ENCODE measurements at places on chromosomes 7 and 10.

GRCh38 chr7:140025814-140026433 lies 36.8 kb downstream of the PARP12 start:
- DNase-seq: no peak

GRCh38 chr10:93333278-93333978 lies 148.7 kb downstream of the MYOF start:
- DNase-seq: no peak

DNA sequence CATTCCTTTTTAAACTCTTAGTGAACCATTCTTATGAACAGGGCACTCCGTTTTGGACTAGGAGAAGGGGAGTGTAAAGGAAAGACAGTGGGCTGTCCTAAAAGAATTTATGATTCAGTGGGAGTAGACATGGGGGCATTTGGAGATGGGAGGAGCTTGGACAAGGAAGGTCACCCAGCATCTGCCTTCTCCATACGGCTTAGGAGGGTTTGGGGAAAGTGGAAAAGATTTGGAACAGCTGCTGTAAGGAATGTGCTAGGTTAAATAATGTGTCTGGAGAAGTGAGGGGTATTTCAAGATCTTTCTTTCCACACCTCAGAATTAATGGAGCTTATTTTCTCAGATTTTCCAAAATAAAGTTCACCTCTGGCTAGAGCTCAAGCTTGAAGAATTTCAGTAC lies 24.0 kb downstream of the SLC35G1 start:
- DNase-seq: no peak

DNA sequence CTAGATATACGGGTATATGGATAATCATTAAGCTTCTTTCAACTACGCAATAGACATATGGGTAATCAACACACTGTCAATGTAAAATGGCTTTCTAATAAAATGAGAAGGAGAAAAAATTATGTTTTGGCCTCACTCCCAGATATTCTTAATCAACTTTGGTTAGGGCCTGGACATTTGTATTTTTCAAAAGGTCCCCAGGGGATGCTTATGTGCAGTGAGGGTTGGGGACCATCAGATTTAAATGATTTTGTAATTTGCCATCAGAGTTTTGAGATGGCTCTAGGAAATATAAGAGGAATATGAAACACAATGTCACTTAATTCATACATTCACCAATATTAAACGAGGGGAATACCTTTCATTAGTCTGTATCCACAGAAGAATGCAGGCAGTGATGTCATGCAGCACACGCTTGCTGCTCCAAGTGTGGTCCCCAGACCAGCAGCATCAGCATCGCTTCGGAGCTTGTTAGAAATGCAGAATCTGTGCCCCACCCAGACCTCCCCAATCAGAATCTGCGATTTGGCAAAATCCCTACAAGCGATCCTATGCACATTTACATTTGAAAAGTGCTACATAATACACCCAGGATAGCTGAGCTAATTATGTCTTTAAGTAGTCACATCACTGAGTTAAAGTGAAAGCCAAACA lies 75.1 kb downstream of the INHBA start:
- no peak for DNase-seq

GRCh38 chr7:136947347-136947746 lies 78.9 kb downstream of the CHRM2 start:
- DNase-seq: no peak

DNA sequence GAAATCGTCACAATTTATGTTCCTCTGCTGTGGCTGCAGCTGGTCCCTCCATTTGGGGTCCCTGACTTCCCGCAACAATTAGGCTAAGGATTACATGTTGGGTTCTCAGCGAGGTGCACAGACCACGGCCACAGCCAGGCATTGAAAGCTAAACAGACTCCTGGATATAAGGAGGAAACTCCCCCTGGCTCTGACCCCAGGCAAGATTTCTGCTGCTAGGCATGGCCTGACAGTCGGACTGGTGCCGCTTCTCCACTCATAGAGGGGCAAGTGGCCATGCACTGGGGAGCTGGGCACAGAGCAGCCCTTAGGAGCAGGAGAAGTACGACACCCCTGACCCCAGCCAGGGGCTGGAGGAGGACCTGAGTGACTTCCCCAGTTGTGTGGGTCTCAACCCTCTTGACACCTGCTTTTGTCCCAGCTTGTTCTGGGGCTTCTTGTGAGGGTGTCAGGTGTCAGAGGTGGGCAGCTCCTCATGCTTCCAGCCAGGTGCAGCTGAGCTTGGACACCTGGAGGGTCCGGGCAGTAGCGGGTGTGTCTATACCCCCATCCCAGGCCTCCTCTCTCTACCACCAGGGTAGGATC lies 38.3 kb downstream of the TSPAN15 start:
- DNase-seq: no peak

- no peak for DNase-seq
These were observed 820.6 kb downstream of the LRMDA start for GRCh38 chr10:76251841-76252671.

- DNase-seq: no peak
These were observed 106.8 kb downstream of the CYP26A1 start for GRCh38 chr10:93180482-93180931.

GRCh38 chr7:70384024-70384423 lies 747.9 kb upstream of the GALNT17 start:
- DNase-seq: no peak

GRCh38 chr10:132990684-132991545 lies 48.5 kb upstream of the CFAP46 start:
- no peak for DNase-seq

DNA sequence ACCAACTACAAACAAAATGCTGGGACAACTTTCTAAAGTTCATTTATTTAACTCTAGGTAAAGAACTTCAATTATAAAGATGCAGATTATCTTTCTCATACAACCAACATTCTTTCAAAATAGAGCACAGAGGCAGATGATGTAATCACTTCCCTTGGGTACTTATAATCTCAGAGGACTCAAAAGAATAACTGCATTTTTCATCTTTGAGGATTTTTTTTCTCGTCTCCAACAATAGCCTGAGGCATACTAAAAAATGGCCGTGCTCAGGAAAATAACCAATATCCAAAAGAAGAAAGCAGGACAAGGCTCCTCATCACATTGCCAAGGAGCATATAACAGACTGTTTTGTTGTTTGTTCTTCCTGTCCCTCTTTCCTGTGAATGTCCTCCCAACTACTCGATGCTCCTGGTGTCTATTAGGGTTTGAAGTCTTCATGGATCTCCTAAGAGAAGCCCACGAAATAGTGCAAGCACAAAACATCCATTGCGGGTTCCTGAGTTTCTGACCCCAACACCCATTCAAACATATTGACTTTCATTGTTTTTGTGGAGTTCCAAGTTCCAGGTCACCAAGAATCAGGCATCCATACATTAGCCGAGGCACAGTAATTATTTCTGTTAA lies 182.9 kb downstream of the SORCS1 start:
- no peak for DNase-seq

DNA sequence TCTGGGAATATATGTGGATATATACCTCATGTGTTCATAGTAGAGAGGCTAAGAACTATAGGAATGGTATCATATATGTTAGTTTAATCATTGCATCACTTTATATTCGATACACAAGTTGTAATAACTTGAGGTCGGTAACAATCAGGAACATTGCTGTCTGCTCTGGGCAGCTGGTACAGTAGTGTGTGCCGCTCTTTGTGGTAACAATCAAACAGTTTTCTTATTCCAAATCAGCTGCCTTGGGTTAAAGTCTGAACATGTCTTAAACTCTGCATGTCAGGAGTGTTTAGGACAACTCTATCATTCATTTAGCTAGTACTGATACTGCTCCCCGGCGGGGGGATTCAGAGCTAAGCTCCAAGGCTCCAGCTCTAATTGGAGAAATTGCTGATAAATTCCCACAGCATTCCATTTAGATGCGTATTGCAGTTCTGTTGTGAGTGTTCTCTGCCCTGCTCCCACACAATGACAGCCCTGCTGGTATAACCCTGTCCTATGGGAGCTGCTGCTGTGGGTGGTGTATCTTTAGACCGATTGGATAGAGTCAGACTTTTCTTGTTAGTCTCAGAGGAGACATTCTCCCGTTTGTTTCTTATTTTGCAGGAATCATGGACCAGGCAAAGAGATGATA lies 707.5 kb upstream of the FZD8 start:
- DNase-seq: no peak

DNA sequence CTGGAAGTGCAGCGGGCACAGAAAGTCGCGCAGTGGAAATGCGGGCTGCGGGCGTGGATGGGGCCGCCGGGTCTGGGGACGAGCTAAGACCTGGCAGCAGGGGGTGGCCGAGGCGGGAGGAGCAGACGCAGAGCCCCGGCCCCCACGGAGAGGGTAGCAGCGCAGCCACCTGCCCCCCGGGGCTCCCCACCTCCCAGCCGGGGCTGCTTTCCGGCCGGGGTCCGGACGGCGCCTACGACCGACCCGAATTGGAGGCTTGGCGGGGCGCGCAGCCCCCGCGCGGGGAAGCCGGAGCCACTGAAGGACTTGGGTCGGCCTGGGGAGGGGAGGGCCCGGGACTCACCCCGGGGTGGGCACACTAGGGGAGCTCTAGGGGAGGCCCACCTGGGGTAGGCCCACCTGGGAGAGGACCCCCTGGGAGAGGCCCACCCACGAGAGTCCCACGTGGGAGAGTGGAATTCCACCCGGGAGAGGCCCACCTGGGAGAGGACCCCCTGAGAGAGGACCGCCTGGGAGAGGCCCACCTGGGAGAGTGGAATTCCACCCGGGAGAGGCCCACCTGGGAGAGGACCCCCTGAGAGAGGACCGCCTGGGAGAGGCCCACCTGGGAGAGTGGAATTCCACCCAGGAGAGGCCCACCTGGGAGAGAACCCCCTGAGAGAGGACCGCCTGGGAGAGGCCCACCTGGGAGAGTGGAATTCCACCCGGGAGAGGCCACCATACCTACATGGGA lies 854 bp upstream of the CFAP46 start:
- DNase-seq: no peak

DNA sequence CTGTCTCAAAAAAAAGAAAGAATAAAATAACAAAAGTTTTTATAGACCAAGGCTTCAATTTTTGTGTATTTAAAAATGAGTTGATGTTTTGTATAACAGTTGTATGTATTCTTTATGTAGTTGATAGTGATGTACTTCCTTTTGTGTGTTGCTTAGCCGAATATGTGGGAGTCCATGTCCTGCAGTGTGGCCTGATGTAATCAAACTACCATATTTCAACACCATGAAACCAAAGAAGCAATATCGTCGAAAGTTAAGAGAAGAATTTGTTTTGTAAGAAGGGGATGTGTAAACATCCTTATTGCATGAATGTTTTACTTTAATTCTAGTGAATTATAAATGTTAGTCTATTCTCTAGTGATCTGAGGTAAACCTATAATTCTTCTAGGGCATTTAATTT lies 56.6 kb downstream of the MPLKIP start:
- DNase-seq: no peak

GRCh38 chr7:95927756-95928155 lies 155.4 kb downstream of the DYNC1I1 start:
- DNase-seq: no peak

- DNase-seq: no peak
These were observed 606.3 kb upstream of the C7orf33 start for GRCh38 chr7:147984265-147984664.

DNA sequence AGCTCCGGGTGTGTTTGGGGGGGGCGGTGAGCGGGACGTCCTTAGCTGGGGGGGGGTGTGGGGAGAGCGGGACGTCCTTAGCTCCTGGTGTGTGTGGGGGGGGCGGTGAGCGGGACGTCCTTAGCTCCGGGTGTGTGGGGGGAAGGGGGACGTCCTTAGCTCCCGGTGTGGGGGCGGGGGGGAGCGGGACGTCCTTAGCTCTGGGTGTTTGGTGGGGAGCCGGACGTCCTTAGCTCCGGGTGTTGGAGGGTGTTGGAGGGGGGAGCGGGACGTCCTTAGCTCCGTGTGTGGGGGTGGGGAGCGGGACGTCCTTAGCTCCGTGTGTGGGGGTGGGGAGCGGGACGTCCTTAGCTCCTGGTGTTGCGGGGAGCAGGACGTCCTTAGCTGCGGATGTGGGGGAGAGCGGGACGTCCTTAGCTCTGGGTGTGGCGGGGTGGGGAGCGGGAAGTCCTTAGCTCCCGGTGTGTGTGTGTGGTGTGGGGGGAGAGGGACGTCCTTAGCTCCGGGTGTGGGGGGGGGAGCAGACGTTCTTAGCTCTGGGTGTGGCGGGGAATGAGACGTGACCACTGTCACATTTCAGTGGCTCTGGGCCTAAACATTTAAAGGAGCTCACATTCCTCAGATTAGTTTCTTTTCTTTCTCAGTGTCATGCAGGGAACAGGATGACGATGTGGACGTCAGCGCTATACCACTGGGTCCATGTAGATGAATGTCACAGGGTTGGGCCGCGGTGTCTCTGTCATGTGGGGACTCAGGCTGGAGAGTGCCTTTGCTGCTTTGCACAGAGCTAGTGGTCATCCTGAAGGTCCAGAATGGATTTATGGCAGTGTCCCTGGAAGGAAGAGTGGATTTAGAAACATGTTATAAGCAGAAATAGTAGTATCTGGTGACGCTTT lies 7.5 kb downstream of the DYNC2I1 start:
- DNase-seq: peak; percentile 66

DNA sequence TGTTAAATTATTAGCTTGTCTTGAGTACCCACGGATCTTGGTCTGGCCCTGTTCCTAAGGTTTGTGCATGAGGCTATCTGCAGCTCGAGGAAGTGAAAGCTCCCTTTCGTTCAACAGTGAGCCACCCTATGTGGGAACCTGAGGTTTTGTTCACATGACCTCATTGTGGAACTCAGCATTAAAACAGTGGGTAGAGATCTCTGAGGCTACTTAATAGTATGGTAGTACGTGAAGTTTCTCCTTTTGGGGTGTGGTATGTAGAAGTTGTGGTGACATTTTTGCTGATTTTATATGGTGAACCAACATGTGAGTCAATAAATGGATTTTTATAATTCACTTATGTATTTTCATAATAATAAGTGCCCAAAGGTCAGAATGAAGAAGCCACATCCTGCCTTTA lies 252.7 kb upstream of the FERD3L start:
- DNase-seq: peak; percentile 55

- DNase-seq: no peak
These were observed 171.6 kb upstream of the NPSR1 start for GRCh38 chr7:34486371-34486770.

DNA sequence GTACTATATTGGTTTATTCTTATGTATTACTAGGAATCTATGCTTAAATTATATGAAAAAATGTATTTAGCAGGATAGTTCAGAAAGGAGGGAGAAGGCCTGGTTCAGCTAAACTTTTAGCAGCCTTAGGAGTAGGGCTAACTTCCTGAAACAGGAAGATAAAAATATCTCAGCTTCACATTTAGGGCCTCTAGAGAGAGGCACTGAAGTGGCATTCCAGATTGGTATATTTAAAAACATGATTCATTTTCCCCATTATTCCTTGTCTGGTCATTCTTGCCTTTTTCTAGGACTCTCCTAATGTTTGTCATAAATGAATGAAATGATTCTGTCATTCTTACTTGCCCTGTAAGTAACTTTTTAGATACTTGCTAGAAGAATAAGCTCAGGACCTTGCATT lies 63.0 kb upstream of the CYP26C1 start:
- DNase-seq: no peak

GRCh38 chr10:33660329-33660728 lies 325.9 kb upstream of the NRP1 start:
- no peak for DNase-seq

- DNase-seq: no peak
These were observed 119.7 kb downstream of the WDR11 start for GRCh38 chr10:120970595-120971529.

GRCh38 chr10:71931295-71931694 lies 32.9 kb upstream of the CHST3 start:
- no peak for DNase-seq

Data from DND-41 (cell line).